ENCODE measurements at places on chromosomes 2 and 18. TPM values are rescaled to one million over a fixed set of nuclear protein-coding genes. Genes with fewer than 3 reads are reported as not detected.

MTX2 gene
- total RNA-seq: 31.5 TPM

GAL3ST2 gene
- not detected for total RNA-seq

KCNIP3 gene
- 1.6 TPM for total RNA-seq

SALL3 gene
- not detected for total RNA-seq

KRTCAP3 gene
- total RNA-seq: 13.3 TPM

CRYGB gene
- not detected for total RNA-seq

SLC16A14 gene
- 7.0 TPM for total RNA-seq

MYOM1 gene
- 0.85 TPM for total RNA-seq
